ENCODE measurements at places on chromosomes 13 and 19.
A peak's percentile ranks its signal among the peaks of the same experiment; 100 is the strongest.

- no peak for DNase-seq
These were observed 87.1 kb upstream of the STK24 start for GRCh38 chr13:98664047-98664446.

- DNase-seq, result no peak
These were observed 1443.1 kb downstream of the PCDH9 start for GRCh38 chr13:65787082-65787481.

DNA sequence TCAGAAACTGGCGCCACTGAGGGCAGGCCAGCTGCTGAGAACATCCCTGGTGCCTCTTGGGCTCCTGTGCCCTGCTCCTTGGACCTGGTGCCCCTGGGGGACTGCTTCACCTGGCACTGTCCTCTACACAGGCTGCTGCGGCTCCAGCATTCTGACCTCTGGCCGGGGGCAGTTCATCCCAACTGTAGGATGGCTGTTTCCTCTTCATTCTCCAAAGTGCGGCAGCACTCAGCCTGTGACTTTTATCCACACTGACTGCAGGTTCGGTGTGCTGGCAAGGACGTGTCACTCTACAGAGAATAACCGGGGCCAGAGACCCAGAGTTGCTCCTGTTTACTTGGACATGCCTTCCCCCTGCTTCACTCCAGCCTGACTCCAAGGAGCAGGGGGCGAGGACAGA lies 7.6 kb upstream of the ANKRD10 start:
- no peak for DNase-seq

- no peak for DNase-seq
These were observed 259.5 kb downstream of the COL4A1 start for GRCh38 chr13:110047496-110047895.

- DNase-seq, result no peak
These were observed 14.6 kb downstream of the VSIG10L start for GRCh38 chr19:51327066-51328001.

- peak; percentile 98 for DNase-seq
These were observed 42.5 kb upstream of the SCEL start for GRCh38 chr13:77492982-77493381.

Data from NCI-H1417 treated with DMSO at 0.1 percent for 48 hours (cell line).